ENCODE measurements at places on chromosomes 1 and 21. TPM values are rescaled to one million over a fixed set of nuclear protein-coding genes. Genes with fewer than 3 reads are reported as not detected.

RNF207 gene
- total RNA-seq = 7.4 TPM

STMN1 gene
- total RNA-seq = 173 TPM

ZNF695 gene
- total RNA-seq = 1.5 TPM

- no peak for DNase-seq
Observed at GRCh38 chr1:6244401-6245049, 546 bp downstream of the HES3 start.

DNA sequence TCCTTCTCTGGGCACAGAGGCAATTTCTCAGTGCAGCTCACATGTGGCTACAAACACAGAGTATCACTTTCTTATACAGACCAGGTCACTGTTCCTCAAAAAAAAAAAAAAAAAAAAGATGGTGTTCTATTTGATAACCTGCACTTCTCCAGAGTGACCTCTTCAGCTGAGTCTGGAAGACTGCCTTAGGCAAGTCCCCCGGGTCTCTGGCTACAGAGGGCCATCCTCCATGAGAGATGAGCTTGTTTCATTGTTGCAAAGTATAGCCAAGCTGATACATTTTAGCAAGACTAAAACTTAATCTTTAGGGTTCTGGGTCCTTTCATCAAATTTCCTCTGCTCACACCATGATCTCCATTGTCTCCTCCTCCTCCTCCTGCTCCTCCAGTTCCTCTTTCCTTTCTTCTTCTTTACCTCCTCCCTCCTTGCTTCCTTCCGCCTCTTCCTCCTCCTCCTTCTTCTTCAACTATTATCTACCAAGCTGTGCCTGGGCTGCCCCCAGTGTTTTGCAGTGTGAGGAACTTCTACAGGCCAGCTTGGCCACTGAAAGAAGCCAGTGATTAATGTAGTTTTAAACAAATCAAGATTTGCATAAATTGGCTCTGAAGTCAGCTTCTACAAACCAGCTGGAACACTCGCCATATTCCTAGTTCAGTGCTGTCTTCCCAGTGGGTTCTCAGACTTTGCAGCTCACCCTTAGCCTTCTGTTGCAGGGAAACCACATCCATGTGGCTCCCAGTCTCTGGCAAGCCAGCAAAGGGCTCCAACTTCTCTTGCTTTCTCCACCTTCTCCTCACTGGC is 139.4 kb downstream of the RUNX1 start:
- DNase-seq = peak; percentile 45

DNA sequence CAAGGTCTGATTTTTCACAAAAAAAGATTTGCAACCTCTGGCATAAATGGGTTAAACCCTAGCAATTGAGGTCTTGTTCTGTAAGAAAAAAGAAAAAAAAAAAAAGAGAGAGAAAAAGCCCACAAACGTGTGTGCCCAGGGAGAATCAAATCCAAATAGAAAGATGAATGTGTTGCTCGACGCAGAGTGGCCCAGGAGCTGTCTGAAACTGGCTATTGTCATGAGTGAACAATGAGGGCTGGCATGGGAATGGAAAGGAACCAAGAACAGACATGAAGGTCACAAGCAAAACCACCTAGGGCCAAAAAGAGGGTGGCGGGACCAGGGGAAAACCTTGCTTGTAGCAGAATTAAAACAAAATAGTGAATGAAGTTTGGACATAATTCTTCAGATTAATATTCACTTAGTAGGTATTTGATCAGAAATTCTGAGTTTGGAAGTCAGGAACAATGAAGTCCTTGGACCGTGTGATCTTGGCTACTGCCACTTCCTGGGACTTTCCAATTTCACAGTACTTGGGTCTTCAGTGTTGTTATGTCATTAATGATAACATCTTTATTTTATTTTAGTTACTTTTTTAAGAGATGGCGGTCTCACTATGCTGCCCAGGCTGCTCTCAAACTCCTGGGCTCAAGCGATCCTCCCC is 3.1 kb downstream of the ENO1 start:
- DNase-seq = no peak

DNA sequence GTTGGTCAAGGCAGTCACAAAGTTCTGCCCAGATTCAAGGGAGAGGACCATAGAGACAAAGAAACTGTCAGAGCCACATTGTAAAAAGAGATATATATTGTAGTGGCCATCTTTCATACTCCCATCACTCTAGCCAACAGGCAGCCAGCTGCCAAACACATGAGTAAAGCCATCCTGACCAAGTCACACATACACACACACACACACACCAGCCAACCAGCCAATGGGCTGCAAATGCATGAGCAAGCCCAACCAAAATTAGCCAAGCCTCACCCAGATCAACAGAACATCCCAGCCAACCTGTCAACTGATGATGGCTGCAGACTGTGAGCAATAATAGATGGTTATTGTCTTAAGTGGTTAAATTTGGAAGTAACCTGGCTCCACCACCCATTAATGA is 120.7 kb downstream of the SEC16B start:
- peak; percentile 80 for DNase-seq

DNA sequence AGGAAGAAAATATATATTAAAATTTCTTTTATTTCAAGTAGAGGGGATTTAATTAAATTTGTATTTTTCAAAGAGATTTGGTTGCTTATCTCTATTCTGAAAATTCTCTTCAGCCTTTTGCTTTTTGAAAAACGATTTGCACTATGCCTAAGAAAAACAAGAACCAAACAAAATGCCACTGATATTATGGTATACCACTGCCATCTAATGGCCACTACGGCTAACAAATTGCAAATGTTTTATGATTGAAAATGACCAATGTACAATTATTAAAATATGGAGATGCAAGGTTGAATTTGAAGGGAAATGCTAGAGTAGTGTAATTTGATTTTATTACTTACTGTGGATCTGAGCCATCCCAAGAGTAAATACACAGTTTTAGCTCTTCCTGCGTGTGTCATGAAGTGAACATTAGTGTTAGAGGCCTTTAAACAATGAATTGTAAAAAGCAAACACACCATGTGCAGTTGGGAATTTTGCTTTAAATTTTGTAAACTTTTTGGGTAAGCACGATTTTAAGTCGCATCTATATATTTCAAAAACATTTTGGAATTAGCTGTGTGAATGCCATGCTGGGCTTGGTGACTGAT is 137.4 kb upstream of the USP25 start:
- peak; percentile 26 for DNase-seq

DNA sequence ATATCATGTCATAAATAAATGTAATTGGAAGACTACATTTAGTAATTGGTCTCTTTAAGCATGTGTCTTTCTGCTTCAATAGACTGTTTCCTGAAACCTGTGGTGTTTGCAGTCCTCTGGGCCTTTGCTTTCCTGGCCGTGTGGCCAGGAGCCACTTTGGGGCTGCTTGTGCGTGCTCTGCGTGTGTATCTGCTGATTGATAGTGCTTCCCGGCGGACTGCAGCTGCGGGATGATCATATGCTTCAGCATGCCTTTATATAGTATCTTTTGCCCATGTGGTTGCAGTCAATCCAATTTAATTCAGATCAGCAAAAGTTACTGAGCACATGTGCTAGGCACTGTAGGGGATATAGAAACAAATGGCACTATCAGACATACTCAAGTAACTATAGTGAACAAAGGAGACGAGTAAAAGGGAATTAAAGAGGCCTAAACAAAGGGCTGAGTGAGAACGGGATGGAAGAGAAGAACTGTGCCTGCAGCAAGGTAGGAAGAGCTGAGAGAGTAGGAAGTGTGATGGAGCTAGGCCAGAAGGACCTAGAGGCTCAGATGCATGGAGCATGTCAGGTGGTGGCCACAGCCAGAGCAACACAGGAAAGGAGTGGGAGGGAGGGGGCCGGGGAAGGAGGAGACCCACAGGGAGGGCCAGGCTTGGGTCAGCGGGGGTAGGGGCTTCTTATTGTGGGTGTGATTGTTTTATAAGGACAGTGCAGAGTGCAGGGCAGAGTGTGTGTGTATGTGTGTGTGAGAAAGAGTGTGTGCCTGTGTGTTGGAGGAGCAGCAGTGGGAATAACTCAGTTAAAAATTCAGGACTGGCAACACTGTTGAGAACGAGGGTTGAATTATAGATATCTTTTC is 27.2 kb upstream of the TTF2 start:
- DNase-seq = no peak

DNA sequence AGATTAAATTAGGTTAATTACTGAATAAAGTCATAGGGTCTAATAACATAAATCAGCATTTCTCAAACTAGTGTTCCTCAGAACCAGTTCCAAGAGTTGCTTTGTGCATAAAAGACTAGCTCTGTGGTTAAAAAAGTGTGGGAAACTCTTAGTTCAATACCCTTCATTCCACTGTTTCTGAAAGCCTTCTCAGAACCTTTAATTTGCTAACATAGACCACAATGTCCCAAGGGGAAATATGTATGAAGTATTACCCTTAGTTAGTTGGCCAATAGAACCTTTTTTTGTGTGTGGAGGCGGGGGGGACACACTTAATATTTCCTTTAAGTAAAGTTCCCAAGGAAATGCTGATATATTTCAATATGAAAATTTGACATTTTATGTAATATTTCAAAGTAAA is 20.4 kb downstream of the ODF2L start:
- DNase-seq = no peak

DNA sequence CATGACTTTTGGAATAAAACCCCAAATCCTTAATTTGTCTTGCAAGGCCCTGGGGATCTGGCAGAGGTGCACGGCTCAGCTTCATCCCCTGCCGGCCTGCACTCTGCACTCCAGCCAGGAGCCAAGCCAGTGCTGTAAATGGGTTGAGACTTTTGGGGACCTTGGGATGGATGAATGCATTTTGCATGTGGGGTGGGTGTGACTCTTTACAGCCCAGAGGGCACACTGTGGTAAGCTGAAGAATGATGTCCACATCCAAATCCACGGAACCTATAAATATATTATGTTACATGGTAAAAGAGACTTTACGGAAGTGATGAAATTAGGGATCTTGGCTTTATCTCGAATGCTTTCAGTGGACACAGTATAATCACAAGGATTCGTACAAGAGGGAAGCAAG is 177.8 kb downstream of the EDEM3 start:
- no peak for DNase-seq

- peak; percentile 11 for DNase-seq
Observed at GRCh38 chr1:26225033-26225831, 8.8 kb upstream of the CEP85 start.

Data from astrocyte (in vitro differentiated cells and primary cell).